Smooth muscle cell of trachea (primary cell): ENCODE measurements at places on chromosomes 12 and 14. TPM values are rescaled to one million over a fixed set of nuclear protein-coding genes. Genes with fewer than 3 reads are reported as not detected.

Gene TEX22
- total RNA-seq, result 0.44 and 0.50 TPM in 2 replicates

Gene B4GALNT3
- under 0.01 TPM in 1 of 2 replicates, not detected in the other for total RNA-seq

Gene RARG
- total RNA-seq, result 56.9 and 70.1 TPM in 2 replicates

Gene SELPLG
- 1.2 and 4.1 TPM in 2 replicates for total RNA-seq

Gene PMCH
- not detected in 2 replicates for total RNA-seq

Gene PZP
- not detected in 2 replicates for total RNA-seq

Gene RSRC2
- 25.0 and 52.5 TPM in 2 replicates for total RNA-seq

Gene SLC5A8
- total RNA-seq, result not detected in 2 replicates

Gene RERG
- total RNA-seq, result not detected in 2 replicates

Gene ATL1
- 10.3 and 13.8 TPM in 2 replicates for total RNA-seq

Gene SLC10A1
- total RNA-seq, result not detected in 2 replicates

Gene PTHLH
- total RNA-seq, result 0.83 and 1.9 TPM in 2 replicates

Gene CDCA3
- total RNA-seq, result 3.3 and 25.9 TPM in 2 replicates

Gene PAPLN
- 8.4 and 12.2 TPM in 2 replicates for total RNA-seq

Gene TAS2R50
- total RNA-seq, result 2.3 and 6.8 TPM in 2 replicates

Gene P2RX7
- 3.8 and 4.6 TPM in 2 replicates for total RNA-seq

Gene LRRC43
- 1.0 and 3.3 TPM in 2 replicates for total RNA-seq

Gene DBX2
- total RNA-seq, result not detected in 2 replicates

Gene LHX5
- not detected in 2 replicates for total RNA-seq

Gene HRK
- total RNA-seq, result 0.17 TPM in 1 of 2 replicates, not detected in the other

Gene FGD4
- 13.1 and 19.2 TPM in 2 replicates for total RNA-seq

Gene PRPF40B
- total RNA-seq, result 12.6 and 17.0 TPM in 2 replicates

Gene NXPH4
- total RNA-seq, result 3.2 and 3.5 TPM in 2 replicates

Gene C12orf42
- not detected in 2 replicates for total RNA-seq

Gene CACNA1C
- 9.2 and 28.1 TPM in 2 replicates for total RNA-seq
